ENCODE measurements at places on chromosomes 4 and X.

- no peak for DNase-seq
Measured at GRCh38 chr4:113618205-113618604, 143.3 kb downstream of the CAMK2D start.

DNA sequence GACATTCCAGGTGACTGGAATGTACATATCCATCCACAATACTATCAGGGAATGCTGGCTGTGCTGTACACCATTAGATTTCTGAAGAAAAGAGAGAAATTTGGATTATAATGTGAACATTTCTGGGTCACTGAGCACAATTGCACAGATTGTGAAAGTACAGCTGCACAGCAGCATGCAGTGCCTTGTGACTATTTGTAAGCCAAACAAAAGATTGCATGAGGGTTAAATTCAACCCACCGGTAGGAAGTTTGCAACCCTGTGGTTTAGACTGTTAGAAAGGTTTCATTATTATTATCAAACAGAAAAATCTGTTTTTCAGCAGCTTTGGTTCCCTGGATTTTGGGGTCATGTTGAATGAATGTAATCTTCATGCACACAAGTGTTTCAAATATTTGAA lies 24.5 kb downstream of the DDIT4L start:
- no peak for DNase-seq

DNA sequence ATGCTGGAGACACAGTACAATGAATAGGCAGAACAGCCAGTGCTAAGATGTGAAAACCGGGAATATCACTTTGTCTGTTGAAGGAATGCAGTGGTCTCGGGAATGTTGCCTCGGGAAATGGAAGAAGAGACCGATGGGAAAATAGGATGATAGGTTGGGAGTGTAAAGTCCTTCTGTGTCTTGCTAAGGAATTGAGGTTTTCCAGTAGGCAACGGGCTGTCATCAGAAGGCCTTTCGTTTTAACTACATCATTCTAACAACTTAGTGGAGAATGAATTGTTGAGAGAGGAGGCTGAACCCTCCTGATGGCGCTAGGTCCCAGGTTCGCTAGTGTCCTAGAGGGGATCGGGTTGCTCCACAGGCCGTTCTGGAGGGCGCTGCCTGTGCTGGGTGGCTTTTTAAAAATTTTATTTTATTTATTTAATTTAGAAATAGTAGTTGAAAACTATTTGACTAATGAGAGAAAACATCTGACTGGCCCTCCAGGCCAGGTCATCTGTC lies 730 bp downstream of the VBP1 start:
- DNase-seq, result no peak

DNA sequence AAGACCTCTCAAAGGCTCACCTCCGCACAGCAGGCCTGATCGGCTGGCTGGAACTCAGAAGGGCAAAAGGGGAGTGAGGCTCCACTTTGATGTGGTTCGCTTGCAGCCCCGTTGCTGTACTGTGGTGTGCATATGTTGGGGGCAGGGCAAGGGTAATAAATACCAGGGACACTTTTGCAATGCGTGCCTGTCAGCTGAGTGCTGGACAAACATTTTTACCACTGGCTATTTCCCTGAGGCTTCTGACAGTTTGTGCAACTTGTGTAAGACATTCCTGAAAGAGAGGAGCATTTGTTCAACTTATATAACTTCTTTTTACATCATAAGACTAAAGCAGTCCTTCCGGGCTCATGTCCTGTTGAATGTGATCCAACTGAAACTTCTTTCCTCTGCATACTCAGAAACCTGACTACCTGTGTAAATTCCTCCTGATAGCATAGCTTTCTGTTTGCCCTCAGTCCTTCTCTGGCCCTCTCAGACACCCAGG lies 82.3 kb downstream of the SPRY1 start:
- no peak for DNase-seq

DNA sequence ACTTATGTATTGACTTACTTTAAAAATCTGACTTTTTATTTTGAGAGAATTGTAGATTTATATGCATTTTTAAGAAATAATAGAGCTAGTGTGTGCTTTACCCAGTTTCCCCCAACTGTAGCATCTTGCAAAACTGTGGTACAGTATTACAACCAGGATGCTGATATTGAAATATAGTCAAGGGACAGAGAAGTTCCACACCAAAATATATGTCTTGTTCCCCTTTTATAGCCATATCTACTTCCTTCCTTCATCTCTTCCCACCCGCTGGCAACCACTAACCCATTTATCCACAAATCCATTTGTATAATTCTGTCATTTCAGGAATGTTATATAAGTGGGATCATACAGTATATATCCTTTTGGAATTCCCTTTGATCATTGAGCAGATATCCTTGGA lies 16.8 kb downstream of the KDM6A start:
- no peak for DNase-seq

- DNase-seq, result no peak
Measured at GRCh38 chr4:71162386-71162785, 168.9 kb downstream of the DCK start.

GRCh38 chr4:38785041-38785790 lies 2.4 kb upstream of the TLR10 start:
- DNase-seq, result no peak

All from RWPE1 (cell line).